ENCODE measurements at places on chromosomes 16 and 17. TPM values are rescaled to one million over a fixed set of nuclear protein-coding genes. Genes with fewer than 3 reads are reported as not detected.

Gene KCNAB3
- total RNA-seq = 1.4 TPM

Gene PIPOX
- 1.8 TPM for total RNA-seq

Gene RAC3
- 40.5 TPM for total RNA-seq

Gene SLC2A4
- total RNA-seq = 0.30 TPM

- peak; percentile 71 for DNase-seq
Observed at GRCh38 chr17:20226814-20227482, 217.8 kb downstream of the SPECC1 start.

DNA sequence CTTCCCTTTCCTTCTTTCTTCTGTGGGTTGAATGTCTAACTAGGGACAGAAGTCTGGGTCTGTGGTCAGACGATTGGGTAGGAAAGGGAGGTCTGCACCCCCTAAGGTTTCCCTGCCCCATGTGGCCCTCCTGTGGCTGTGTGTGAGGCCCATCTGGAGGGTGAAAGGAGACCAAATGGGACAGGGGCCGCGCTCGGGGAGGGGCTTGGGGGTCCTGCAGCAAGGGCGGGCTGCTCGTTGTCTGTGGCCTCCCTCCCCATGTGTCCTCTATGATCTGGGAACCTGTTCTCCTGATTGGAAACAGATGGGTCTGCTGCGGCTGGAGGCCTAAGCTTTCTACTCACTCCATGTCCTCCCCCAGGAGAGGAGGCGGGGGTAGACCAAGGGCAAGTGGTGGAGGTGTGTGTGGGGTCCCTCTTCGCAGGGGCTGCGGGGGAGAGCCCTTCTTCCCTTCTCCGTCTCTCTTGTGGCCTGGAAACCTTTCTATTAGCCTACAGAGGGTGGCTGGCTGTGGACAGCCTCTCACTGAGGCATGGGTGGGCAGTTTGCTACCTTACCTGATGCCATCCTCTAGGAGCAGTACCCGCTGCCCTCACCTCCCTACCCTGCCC, 18.6 kb downstream of the IGFBP4 start:
- no peak for DNase-seq

DNA sequence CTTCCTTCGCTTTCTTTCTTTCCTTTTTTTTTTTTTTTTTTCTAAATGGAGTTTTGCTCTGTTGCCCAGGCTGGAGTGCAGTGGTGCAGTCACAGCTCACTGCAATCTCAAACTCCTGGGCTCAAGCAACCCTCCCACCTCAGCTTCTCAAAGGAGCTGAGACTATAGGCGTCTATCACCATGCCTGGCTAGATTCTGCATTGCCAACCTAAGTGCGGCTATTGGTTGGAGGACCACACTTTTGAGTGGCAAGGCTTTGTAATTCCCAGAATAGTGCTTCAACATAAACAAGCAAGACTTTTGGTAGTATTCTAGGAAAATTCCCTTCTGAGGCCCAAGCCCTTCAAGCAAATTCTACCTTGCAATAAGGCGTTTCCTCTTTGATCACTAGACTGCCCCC, 107.8 kb downstream of the YPEL2 start:
- no peak for DNase-seq

DNA sequence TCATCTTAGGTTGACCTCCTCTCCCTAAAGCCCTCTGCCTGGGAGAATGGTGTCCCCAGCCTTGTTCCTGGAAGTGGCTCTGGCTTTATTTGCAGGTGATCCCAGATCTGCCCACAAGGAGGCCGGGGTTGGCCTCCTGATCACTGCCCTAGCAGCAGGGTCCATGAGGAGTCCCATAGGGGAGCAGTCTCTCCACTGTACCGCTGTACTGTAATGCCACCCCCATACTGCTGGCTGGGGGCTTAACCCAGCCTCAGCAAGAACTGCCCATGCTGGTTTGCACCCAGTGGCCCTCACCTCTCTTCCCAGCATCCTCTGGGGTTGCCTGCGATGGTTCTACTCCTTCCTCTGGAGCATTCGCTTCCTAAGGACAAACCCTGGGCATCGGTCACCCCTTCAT, 39.1 kb downstream of the PSME3IP1 start:
- DNase-seq = no peak

DNA sequence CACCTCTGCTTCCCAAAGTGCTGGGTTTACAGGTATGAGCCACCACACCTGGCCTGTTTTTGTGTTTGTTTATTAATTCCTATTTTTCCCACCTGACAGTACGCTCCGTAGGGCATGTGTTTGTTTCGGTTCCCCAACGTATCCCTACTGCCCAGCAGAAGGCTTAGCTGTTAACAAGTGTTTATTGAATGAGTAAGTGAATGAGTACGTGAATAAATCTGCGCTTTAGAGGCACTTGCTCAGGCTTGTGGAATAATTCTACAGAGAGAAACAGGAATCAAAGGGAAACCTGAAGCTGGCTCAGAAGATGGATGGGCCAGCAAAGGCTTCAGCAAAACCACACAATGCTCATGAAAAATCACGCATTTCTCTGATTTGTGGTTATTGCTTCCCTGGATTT, 647.9 kb downstream of the MAF start:
- DNase-seq = no peak
